ENCODE measurements at places on chromosomes 6 and 20.

GRCh38 chr6:156601152-156602065 lies 175.8 kb upstream of the ARID1B start:
- DNase-seq: no peak

DNA sequence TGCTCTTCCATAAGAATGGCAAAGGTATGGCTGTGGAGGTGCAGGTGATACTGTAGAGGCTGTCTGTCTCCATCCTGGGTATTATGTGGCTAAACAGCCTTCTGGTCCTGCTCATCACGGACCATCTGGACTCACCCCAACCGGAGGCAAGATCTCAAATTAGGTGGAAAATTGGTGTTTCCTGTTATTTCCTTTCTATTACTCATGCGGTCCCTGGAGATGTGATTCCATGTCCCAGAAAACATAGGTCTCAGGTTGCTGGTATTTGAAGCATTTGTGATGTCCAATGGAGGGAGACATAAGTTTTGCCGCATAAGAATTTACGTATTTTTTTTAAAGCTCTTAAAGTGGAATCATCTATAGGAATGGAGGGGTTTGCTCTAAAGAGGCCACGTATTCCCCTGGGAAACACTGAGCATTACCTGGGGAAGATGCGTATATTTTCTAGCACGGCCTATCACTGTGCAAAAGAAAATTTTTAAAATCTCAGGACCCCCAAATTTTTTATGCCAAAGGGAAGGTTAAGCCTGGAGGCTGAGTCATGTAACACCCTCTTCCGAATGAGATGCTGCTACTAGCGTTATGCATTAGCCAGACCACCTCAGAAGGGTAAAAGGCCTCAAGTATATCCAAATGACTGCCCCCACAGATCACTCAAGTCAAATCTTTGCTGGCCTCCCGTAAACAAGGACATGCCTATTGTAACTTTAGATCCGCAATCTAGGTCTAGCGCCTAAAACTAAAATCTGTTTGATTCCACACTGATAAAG lies 22.4 kb upstream of the PBOV1 start:
- DNase-seq: no peak

GRCh38 chr6:145863366-145863765 lies 48.8 kb upstream of the FBXO30 start:
- DNase-seq: no peak

DNA sequence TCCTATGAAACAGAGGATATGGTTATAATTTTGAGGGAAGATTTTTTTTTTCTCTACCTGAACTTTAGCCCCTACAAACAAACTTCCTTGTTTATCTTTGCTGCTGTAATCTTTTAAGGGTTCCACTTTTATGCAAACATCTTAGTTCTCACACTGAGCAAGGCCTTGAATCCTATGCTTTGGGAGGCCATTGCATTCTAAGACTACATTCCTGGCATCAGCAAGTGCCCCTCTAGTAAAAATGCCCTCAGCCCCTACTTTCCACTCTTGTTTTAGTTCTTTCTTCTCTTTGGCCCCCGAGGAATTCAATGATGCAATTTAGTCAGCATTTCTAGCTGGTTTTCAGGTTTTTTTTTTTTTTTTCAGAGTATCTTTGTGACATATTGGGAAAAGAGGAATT lies 8.1 kb upstream of the AHI1 start:
- no peak for DNase-seq

DNA sequence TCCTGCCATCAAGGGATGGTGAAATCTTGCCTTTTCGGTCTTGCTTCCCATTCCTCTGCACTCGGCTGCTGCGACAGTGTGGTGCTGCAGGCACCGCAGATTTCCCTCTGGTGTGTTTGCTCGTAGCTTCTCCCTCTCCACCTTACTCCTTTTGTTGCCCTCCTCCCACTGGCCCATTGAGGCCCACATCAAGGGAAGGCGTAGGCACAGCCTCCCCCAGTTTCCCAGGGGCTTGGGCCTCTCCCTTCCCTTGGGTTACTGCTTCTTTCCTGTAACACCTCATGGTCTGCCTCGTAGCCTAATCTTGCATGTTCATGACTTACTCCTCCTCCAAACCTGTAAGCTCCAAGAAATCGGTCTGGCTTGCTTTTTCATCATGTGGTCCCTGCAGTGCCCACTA lies 9.9 kb downstream of the E2F3 start:
- no peak for DNase-seq

- no peak for DNase-seq
These were observed 1.7 kb downstream of the SOD2 start for GRCh38 chr6:159691133-159691962.

- no peak for DNase-seq
These were observed 4.8 kb upstream of the NTSR1 start for GRCh38 chr20:62703853-62704228.

- DNase-seq: no peak
These were observed 214.8 kb upstream of the MOCS1 start for GRCh38 chr6:40148882-40149573.

DNA sequence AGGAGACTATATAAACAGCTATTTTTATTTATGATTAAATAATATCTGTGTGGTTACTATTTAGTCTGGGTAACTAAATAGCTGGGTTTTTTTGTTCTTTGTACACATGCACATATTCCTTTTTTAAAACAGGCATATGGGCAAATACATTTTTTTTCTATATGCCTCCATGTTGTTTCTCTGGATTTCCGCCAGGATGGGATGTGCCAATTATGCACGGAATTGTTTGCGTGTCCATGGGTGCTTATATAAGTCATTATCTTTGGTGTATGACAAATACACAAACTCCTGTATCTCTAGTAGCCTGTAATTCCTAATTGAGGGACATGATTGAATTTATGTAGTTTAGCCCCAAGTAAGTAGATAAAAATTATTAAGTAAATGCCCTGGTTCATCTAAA lies 226.9 kb downstream of the BCKDHB start:
- no peak for DNase-seq

DNA sequence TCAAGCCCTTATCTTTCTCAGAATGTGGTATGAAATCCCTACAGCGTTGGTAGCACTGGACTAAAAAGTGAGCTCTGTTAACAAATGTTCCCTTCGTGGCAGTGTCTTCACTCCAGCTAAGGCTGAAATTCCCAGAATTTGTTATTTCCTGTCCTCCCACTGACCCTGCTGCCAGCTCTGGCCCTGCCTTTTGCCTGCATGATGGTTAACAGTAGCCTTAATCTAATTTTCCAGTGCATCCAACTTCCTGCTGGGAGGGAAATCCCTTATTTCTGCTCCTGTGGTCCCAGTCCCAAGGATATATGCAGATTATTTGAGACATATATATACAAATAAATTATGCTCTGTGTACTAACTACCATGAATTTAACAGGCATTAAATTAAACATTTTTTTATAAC lies 157.2 kb upstream of the CARMIL1 start:
- DNase-seq: no peak

GRCh38 chr20:17595856-17596255 lies 26.0 kb downstream of the DSTN start:
- DNase-seq: no peak

- no peak for DNase-seq
These were observed 40.0 kb downstream of the HEBP2 start for GRCh38 chr6:138443979-138444378.

DNA sequence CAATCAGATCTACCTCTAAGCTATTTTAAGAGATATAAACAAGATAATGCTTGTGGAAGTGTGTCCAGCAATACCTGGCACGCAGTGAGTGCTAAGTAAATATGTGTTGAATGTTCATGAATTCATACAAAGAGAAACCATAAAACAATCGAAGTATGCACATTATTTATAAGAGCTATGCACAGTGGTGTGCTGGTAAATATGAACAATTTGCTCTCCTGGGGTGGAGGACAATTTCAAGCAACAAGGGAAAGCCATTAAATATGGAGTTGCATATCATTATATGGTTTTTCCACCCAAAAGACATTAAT lies 526.6 kb upstream of the MARCKS start:
- no peak for DNase-seq

GRCh38 chr6:140051521-140052512 lies 677.4 kb upstream of the CITED2 start:
- DNase-seq: no peak

DNA sequence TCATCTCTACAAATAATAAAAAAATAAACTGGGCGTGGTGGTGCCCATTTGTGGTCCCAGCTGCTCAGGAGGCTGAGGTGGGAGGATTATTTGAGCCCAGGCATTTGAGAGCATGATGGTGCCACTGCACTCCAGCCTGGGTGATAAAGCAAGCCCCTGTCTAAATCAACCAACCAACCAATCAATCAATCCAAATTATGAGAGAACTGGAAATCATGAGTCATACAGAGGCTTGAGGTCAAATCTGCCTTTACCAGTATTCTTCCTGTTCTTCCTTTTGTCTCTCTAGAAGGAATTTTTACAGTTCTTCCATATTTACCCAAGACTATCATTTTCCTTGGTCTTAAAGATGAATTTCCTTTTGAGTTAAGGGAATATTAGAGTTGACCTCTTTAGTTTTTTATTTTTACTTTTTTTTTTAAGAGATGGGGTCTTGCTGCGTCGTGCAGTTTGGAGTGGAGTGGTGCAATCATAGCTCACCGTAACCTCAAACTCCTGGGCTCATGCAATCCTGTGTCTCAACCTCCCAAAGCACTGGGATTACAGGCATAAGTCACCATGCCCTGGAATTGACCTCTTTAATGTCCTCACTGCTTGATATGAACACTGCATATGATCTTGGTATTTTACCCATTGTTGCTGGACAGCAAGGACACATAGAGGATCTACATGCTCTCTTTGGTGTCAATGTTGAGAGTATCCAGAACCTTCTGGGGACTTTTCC lies 44.1 kb upstream of the TXNDC5 start:
- no peak for DNase-seq

DNA sequence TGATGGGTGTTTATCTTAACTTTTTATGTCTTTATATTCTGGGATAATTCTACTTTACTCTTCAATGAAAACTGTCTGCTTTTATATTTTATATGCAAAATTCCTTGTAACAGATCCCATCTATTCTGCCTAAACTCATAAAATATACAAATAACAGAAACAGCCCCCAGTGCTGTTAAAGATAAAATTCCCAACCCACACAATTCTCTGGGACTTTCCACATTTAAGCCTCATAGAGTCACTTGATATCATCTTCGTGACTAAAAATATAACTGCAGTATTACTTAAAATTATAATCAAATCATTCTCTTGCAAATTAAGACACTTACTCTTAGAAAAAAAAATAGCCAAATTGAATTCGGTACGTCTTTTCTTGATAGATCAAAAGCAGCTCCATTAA lies 60.2 kb downstream of the INSM1 start:
- no peak for DNase-seq

GRCh38 chr20:11098888-11099287 lies 425.1 kb upstream of the JAG1 start:
- no peak for DNase-seq

DNA sequence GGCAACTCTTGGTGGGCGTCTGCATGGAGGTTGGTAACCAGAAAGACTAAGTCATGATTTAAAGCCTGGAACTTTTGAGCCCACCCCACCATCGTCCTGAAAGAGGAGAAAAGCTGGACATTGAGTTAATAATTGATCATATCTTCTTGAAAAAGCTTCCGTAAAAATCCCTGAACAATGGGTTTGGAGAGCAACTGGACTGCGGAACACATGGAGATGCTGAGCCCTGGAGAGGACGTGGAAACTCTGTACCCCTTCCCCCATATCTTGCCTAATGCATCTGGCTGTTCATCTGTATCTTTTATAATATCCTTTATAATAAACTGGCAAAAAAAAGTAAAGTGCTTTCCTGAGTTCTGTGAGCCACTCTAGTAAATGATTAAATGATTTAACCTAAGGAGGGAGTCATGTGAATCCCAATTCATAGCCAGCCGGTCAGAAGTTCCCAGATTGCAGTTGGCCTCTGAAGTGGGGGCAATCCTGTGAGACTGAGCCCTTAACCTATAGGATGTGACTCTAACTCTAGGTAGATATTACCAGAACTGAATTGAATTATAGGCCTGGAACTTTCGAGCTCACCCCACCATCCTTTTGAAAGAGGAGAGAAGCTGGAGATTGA lies 26.5 kb upstream of the LGSN start:
- DNase-seq: no peak

DNA sequence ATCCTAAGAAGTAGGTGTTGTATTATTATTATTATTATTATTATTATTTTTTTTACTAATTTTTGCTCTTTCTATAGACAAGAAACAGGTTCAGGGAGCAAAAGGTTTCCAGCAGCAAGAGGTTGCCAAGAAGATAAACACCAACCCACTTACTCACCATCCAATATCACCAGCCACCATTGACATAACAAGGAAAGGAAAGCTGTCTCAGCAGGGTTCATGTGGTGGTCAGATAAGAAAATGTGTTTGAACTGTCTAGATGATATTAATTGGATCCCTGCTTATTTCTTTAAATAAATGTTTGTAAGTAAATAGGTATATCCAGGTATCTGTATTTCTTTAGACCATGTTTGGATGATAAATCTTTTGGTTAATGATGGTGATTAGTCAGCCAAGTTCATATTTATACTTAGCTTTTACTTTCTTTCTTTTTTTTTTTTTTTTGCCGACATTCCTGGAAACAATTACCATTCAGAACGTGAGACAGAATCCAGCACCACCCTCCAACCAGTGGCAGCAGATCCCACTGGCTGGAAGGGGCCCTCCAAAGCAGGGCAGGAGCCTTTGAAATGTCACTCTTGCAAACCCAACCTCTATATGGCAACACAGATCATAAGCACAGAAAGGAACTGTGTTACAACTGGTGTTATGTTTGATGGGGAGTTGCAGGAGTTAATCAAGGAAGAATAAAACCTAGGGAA lies 139.2 kb upstream of the ECI2 start:
- DNase-seq: no peak

DNA sequence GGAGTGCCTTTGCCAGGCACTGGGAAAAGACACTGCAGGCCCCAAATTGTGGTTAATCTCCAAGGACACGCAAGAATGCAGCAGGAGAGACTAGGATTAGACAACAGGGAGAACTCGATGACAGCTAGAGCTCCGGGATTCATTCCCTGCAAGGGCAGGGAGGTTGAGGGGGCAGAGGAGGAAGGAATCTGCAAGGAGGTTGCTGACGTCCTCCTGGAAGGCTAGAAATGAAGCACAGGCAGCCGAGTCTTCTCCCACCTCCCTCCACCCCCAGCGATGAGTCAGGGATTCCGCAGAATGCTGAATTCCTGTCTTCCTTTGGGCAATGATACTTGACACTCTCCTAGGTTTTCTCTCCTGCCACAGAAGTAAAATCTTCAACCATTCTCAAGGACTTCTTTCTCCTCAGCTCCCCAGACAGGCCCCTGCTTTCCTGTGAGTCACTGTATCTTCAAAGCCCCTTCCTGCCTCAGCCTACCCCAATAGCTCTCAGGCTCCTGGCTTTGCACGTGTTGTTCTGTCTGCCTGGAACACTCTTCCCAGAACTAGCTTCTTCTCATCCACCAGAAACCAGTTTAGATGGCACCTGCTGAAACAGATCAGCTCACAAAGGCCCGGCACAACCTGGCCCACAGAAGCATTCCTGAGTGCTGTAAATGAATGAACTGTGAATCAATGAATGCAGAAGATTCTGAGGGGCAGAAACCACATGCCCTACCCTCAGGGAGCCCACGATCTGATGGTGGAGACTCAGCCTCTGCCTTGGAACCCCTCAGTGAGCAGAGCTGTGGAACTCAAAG lies 85.6 kb downstream of the MRPL14 start:
- DNase-seq: no peak

- DNase-seq: no peak
These were observed 190.6 kb downstream of the JARID2 start for GRCh38 chr6:15436451-15436850.

- DNase-seq: no peak
These were observed 7.0 kb downstream of the RBM39 start for GRCh38 chr20:35734777-35735649.

- no peak for DNase-seq
These were observed 77.8 kb upstream of the PHACTR3 start for GRCh38 chr20:59526242-59527225.
